ENCODE measurements at places on chromosomes 5 and 9.

GRCh38 chr9:77392328-77392727, 215.0 kb downstream of the VPS13A start:
- DNase-seq = no peak

GRCh38 chr9:89377411-89377810, 59.1 kb downstream of the SECISBP2 start:
- DNase-seq = no peak

GRCh38 chr5:71778678-71779276, 59.7 kb downstream of the CARTPT start:
- no peak for DNase-seq

GRCh38 chr5:45399041-45399440, 297.1 kb downstream of the HCN1 start:
- no peak for DNase-seq

DNA sequence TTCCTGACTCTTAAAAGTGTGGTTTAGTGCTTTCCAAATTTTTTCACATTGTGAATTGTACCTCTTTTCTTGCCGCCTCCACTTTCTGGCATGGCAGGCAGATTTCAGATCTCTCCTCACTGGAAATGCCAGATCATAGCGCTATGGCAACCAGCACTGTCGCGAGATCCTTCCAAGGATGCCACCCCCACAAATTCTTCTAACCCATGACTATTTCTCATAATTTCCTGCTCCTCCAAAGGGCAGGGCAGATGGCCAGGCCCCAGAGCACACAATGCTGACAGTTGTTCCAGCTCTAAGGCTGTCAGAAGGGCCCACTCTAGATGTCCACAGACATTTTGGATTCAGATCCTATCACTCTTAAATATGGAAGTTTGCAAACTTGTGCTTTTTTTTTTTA, 446.2 kb upstream of the RIOK2 start:
- DNase-seq = no peak

DNA sequence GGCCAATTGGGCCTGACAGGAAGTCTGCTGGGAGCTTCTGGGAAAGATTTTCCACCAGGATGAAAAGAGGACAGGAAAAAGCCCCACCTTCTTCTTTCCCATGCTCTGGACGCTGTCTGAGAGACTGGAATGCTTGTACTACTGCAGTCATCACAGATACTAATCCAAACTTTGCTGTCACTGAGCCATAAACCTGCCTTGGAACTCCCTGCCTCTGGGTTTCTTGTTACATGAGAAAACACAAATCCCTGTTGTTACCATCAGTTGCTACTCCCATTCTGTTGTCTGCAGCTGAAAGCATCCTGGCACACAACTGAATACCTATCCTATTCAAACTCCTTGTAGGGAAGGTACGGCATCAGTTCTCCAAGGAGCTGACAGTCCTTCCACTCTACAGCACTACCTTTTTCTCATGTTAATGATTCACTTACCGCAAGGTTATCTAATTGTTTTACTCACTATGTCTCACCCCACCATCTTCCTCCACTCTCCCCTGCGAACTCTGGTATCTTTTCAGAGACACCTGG, 167.5 kb downstream of the CDK5RAP2 start:
- no peak for DNase-seq

- DNase-seq = no peak
These were observed 38.2 kb downstream of the C5orf15 start for GRCh38 chr5:133930061-133930812.

- no peak for DNase-seq
These were observed 49.0 kb upstream of the KDM4C start for GRCh38 chr9:6708732-6709131.

- no peak for DNase-seq
These were observed 6.2 kb upstream of the CEP120 start for GRCh38 chr5:123429221-123429954.

- DNase-seq = no peak
These were observed 260.4 kb downstream of the MLLT3 start for GRCh38 chr9:20361656-20362570.

DNA sequence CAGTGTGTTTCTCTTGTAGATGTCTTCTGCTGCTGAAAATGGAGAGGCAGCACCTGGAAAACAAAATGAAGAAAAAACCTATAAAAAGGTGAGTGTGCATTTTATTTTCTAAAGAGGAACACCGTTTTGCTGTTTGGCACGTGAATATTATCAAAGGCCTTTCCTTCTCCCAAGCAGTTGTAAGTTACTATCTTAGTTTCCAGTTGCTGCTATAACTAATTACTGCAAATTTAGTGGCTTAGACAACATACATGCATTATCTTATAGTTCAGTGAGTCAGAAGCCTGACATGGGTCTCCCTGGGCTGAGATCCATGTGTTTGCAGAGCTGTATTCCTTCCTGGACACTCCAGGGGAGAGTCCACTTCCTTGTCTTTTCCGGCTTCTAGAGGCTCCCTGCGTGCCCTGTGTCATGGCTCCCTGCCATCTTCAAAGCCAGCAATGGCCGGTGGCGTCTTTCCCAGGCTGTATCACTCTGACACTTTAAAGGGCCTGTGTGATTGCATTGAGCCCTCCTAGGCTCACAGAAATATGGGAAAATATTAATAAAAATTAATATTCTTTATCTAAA, 117.6 kb downstream of the PIP5K1B start:
- DNase-seq = no peak

- DNase-seq = peak; percentile 77
These were observed 701 bp downstream of the PARP8 start for GRCh38 chr5:50667023-50667652.

- no peak for DNase-seq
These were observed 68.7 kb downstream of the SEMA4D start for GRCh38 chr9:89428901-89429890.
